ENCODE measurements at places on chromosomes 2 and 18. TPM values are rescaled to one million over a fixed set of nuclear protein-coding genes. Genes with fewer than 3 reads are reported as not detected.

- no peak for DNase-seq
These were observed 68.5 kb downstream of the TMEM237 start for GRCh38 chr2:201574766-201575165.

- DNase-seq, result no peak
These were observed 239.8 kb downstream of the METTL4 start for GRCh38 chr18:2331491-2331890.

- DNase-seq, result no peak
These were observed 6.6 kb downstream of the BMPR2 start for GRCh38 chr2:202382684-202383083.

- DNase-seq, result no peak
These were observed 608 bp downstream of the PHOSPHO2 start for GRCh38 chr2:169694894-169695260.

DNA sequence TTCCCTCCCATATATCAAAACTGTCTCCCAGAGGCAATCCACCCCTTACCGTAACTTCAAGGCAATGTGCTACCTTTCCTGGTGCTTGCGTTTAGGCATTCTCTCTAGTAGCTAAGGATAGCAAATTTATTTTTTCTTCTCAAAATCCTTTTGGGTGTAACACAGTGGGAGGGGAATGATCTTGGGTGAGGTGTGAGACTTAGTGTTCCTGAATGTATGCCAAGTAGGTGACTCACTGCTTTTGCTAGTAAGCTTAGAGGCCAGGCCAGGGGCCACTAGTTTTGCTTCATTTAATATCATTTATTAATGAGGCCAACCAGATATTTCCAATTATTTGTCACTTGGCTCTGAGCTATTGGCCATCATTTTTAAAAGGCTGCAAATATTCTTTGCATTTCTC lies 135.5 kb downstream of the NAPG start:
- DNase-seq, result no peak

DNA sequence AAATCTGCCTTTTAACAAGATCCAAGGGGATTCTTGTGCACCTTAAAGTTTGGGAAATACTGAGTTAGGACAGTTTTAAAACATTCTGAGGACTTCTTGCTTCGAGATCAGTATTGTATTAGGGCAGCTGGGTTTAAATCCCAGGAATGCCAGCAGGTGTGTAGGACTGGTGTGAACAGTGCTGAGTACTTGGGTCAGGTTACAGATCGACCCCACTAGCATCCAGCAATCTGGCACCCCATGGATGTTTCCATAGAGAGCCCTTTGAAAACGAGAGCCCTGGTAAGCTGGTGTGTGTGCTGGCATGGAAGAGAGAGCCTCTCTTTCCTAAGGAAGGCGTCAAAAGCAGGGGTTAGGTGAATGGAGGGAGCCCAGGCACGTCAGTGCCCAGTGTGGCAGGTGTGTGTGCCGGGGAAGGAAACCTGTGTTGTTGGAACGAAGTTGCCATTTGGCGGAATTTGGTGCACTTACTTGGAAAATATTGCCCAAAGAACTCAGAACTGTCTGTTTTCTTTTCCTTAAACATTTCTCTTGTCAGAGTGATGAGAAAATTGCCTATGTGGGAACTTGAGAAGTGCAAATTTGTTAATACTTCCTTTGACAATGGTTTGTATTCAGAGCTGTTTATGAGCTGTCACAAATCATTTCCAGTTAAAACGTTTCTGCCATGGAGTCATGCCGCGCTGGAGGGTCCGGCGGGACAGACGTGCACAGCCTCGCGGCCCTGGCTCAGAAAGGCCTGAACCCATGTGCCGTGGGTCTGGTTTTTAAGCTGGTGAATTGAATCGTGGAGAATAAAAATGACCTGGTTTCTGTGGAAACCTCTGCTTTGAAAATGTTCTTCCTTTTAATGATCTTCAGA lies 38.1 kb downstream of the LDLRAD4 start:
- DNase-seq, result no peak

DNA sequence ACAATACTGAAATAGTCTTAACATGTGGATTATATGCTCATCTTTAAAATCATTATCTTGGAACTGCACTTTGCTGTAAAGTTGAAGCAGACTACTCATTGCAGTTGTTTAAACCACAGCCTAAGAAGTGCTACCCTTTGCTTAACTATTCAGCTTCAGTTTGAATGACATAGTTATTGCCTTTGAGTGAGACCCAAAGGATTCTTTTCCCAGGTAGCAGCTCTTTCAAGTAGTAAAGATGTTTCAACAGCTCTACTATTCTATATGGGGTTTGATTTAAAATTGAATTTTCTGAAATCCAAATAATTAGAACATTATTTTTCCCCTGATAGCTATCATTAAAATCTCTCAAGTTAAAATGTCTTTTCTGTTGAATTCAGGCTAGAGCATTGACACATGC lies 1.1 kb downstream of the SCG2 start:
- DNase-seq, result no peak

GRCh38 chr2:910698-911097 lies 40.0 kb upstream of the SNTG2 start:
- no peak for DNase-seq

DNA sequence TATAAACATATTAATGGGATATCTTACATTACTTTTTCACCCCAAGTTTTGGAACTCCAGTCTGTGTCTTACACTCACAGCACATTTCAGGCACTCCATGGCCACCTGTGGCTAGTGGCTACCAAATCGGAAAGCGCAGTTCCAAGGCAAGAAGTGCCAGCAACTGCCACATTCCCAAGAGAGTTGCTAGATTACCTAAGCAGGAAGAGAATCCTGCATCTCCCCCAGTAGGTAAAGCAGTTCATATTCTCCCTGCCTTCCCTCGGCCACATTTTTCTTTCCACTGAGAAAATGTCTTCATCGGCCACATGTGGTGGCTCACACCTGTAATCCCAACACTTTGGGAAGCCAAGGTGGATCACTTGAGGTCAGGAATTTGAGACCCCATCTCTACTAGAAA lies 62.8 kb downstream of the MEX3C start:
- no peak for DNase-seq

DNA sequence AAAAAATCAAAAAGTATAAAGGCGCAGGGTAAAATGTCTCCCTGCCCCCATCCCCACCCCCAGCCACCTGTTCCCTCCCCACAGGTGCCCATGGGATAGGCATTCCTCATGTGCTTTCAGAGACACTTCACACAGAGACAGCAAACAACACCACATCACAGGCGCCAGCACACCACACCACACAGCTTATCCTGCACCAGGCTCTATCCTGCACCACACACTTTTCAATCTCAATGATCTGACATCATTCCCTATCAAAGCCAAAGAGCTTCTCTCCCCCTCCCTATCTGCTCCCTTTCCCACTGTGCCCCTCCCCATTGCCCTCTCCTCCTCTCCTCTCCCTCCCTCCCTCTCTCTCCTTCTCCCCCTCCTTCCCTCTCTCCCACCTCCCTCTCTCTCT lies 15.5 kb downstream of the FAM178B start:
- DNase-seq, result no peak

GRCh38 chr2:121513597-121514333 lies 16.9 kb upstream of the RNU4ATAC start:
- no peak for DNase-seq

- DNase-seq, result no peak
These were observed 53.3 kb upstream of the TTN start for GRCh38 chr2:178860551-178860950.

DNA sequence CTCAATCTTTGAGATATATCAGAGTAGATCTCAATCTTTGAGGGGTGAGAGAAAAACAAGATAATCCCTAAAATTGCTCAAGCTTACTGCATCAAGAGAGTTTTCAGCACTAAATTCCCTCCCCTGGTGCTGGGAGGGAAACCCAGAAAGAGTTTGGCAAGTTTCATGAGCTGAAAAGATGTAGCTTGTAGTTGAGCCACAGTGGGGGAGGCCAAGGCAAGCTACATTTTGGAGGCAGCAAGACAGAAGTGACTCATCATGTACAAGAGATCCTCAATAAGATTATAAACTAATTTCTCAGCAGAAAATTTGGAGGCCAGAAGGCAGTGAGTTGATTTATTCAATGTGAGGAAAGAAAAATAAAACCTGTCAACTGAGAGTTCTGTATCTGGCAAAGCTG lies 308.2 kb downstream of the PIEZO2 start:
- DNase-seq, result no peak

- DNase-seq, result no peak
These were observed 68.6 kb downstream of the ZC3H6 start for GRCh38 chr2:112343827-112344585.

- no peak for DNase-seq
These were observed 108.1 kb upstream of the CELF4 start for GRCh38 chr18:37673671-37674070.

GRCh38 chr18:10289951-10290637 lies 164.3 kb upstream of the APCDD1 start:
- no peak for DNase-seq

DNA sequence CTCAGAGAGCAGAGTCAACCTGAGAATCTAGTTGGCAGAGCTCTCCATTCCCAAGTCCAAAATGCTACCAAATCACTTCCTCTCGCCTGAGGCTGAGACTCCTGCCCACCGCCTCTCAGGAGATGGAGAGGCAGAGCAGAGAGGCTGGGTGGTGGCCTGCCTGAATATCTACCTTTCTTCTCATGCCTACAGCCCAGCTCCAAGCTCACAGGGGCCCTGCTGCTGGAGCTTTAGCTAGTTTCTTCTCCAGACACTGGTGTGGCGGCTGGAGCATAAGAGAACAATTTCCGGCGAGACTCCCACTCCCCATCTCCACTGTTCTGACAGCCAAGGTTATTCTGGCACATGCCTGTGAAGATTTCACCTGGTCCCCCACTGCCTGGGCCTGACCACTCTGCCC lies 8.1 kb upstream of the CYP26B1 start:
- no peak for DNase-seq

GRCh38 chr18:58558471-58558870 lies 70.4 kb downstream of the ALPK2 start:
- no peak for DNase-seq

DNA sequence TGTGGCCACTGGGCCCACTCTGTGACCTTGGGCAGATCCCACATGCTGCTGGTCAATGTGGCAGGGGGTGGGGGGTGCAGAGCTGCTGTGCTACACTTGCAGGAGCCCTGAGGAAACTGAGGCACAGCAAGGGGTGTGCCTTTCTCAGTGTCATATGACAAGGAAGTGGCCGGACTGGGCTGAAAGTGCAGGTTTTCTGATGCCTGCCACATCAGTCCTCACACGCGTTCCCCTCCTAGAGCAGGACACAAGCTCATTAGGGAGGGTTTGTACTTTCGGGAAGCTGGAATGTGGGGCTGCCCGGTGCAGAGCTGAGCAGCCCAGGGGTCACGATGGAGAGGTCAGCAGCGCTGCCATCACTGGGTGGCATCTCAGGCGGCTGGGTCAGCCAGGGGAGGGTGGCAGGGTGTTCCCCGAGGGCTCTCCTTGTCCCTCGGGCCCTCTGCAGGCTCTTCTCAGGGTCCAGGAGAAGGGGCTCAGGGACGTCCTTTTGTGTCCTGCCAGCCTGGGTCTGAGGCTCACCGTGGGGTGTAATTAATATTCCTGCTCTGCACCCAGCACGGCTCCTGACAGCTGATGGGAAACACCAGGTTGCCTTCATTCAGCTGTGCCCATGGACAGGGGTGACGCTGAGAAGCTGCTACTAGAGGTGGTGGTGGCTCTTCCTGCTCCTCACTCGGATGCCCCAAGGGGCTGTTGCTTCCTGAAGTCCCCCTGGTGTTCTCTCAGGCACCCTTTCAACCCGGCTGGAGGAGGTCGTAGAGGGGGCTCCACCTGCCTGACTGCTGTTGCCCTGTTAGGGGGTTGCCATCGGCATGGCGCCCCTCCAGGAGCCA lies 62.1 kb upstream of the HDAC4 start:
- no peak for DNase-seq

GRCh38 chr2:120890566-120891360 lies 155.1 kb downstream of the GLI2 start:
- no peak for DNase-seq

DNA sequence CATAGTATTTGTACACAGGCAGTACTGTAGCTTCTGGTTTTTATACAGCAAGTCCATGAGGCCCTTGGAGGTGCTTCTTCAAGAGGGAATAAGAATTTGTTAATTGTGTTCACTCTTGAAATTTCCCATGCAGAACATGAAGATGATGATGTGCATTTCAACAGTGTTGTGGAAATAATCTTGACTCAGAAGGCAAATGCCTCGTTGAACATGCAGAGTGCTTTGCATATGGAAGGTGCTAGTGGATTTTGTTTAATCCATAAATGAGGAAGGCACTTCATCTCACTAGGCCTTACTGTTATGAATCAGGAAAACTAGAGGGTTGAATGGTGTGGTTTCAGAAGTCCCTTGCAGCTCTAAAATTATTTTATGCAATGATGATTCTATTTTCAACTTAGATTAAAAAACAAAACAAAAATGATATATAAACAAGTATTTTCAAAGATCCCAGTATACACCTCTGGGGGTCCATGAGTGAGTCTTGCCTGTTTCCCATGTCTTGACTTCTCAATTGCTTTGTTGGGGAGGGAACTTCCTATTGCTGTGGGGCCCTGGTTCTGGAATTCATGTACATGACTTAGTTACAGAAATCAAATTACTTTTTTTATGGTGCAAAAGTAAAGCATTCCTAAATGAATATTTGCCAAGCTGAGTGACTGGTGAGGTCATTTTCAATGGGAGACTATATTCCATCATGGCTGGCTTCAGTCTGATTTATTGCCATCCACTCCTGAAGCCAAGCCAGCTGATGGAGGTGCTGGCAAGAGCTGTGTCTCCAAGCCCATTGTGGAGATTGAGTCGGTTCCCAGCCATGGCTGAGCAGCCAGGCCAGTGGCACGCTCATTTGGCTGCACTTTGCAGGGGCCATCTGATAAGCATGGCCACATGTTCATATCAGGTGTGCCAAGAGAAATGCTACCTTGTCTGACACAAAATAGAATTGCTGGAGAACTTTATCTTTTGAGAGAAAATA lies 56.5 kb downstream of the MGAT5 start:
- no peak for DNase-seq

- DNase-seq, result no peak
These were observed 43.6 kb downstream of the TSPYL6 start for GRCh38 chr2:54212456-54212855.

DNA sequence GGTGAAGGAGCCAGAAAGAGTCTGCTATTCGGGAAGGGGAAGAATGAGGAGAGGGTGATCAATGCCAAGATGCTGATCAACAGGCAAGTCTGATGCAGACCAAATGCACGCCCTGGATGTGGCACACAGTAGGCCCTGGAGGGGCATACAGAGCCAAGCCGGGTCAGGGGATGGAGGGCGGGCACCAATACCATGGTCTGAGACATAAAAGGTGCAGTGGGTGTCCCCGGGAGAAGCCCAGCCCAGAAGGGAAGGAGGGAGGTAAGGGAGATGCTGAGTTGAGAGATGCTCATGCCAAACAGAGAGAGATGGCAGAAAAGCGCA lies 66.6 kb upstream of the ID2 start:
- no peak for DNase-seq

Gene HOXD12
- polyA plus RNA-seq, result 0.09 TPM

Gene TDRD15
- not detected for polyA plus RNA-seq

Gene IL36RN
- not detected for polyA plus RNA-seq

Gene HTR2B
- polyA plus RNA-seq, result 0.81 TPM

Gene B3GNT7
- polyA plus RNA-seq, result 1.7 TPM

Gene NEU2
- not detected for polyA plus RNA-seq

Gene PLEKHH2
- 7.0 TPM for polyA plus RNA-seq

Gene GREB1
- 0.86 TPM for polyA plus RNA-seq

Gene METAP1D
- polyA plus RNA-seq, result 4.1 TPM
